IMR-90 (cell line): ENCODE measurements at places on chromosomes 16 and 17.

GRCh38 chr16:46801428-46802049 is 29.4 kb downstream of the C16orf87 start:
- peaks cover 12% of the 10 kb centered on the region for H3K36me3 ChIP-seq
- H3K27ac ChIP-seq = no peak overlapping the region; the same call in 1 of the 2 replicates
- H3K27me3 ChIP-seq = no peaks in the 10 kb centered on the region
- H3K4me3 ChIP-seq = no peak overlapping the region

DNA sequence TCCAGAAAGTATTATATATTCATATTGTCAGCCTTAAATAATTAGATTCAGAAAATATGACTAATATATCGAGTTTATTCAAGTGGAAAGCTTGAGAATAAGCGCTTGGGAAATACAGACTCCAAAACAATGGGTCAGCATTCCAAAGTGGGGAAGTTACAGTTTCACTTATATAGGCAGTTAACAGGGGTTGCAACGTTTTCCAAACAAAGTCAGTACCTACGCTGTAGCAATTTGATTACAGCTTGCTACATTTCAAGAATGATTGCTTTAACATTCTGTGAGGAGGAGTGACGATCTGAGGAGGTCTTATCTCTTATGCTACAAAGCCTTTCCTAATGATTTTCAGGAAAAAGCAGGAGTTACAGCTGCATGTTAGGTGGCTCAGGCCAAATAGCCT is 34.2 kb upstream of the HS3ST3A1 start:
- H3K36me3 ChIP-seq = no peaks in the 10 kb centered on the region
- no peak overlapping the region for H3K27ac ChIP-seq
- DNase-seq = no peak
- H3K27me3 ChIP-seq = no peaks in the 10 kb centered on the region
- no peak overlapping the region for H3K4me3 ChIP-seq

DNA sequence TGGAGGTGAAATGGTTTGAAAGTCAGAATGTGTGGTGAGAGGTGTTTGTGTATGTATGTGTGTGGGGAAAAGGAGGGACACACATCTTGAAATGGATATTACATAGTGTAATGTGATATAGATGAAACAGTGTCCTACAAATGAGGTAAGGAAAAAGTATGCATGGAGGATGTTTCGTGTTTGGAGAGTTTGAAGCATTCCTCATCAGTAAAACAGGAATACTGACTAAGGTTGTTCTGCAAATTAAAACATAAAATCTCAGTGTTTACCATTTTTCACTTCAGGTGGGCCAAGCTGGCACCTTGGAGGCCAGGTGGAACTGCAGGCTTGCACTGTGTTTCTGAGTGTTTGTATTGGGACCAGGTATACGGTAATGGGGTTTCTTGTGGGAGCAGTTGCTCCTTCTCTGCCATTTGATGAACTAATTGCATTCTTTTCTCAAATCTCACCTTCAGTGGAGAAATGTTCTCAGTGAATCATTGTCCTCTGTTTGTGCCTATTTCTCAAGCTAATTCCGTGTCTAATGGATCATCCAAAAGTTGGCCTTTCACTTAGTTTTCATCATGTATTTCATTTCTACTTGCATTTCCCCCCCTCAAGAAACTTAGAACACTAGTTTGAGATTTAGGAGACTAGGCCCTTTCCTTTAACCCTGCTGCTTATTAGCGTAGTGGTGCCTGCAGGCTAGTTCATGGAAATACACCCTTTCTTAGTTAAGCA is 8.2 kb upstream of the TBKBP1 start:
- no peaks in the 10 kb centered on the region for H3K27me3 ChIP-seq
- no peak overlapping the region for H3K27ac ChIP-seq
- H3K36me3 ChIP-seq = peaks cover 25% of the 10 kb centered on the region
- H3K4me1 ChIP-seq = peaks cover 20% of the 10 kb centered on the region
- H3K4me3 ChIP-seq = no peak overlapping the region

DNA sequence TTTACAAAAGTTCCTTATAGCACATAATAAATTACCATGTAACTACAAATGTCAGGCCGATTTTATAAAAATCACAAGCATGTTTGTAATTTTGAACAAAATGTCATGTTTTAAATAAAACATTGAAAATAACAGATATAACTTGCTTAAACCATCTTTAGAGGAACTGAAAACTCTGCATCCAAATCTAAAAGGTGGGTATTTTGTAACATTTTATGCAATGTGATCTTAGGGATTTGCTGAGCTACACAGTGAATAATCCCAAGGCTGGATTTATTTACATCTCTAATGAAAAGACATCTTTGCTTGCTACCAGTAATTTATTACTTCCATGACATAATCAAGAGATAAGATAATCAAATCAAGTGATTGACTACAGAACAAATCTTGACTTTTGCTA is 47.5 kb downstream of the N4BP1 start:
- H3K27ac ChIP-seq = no peak overlapping the region
- H3K27me3 ChIP-seq = no peaks in the 10 kb centered on the region
- peaks cover 2% of the 10 kb centered on the region; the same call in 1 of the 2 replicates for H3K36me3 ChIP-seq
- H3K4me3 ChIP-seq = no peak overlapping the region

GRCh38 chr17:29433541-29433940 is 43.4 kb downstream of the TAOK1 start:
- DNase-seq = no peak
- peaks cover 4% of the 10 kb centered on the region for H3K4me1 ChIP-seq
- no peaks in the 10 kb centered on the region for H3K27me3 ChIP-seq
- no peak overlapping the region for H3K4me3 ChIP-seq
- H3K27ac ChIP-seq = no peak overlapping the region

GRCh38 chr17:61487161-61487988 is 35.2 kb downstream of the TBX4 start:
- H3K4me1 ChIP-seq = peaks cover 9% of the 10 kb centered on the region
- no peak overlapping the region for H3K4me3 ChIP-seq
- H3K36me3 ChIP-seq = no peaks in the 10 kb centered on the region
- no peak for DNase-seq
- H3K27me3 ChIP-seq = 0 out of 2 replicates have a peak, but pooled peaks cover 4% of the 10 kb centered on the region

GRCh38 chr17:78381601-78382232 is 3.3 kb downstream of the PGS1 start:
- peak overlapping the region; percentile 13; the same call in 1 of the 2 replicates for H3K27ac ChIP-seq
- no peaks in the 10 kb centered on the region for H3K27me3 ChIP-seq
- DNase-seq = no peak
- H3K36me3 ChIP-seq = peaks cover 2% of the 10 kb centered on the region
- no peak overlapping the region for H3K4me3 ChIP-seq

DNA sequence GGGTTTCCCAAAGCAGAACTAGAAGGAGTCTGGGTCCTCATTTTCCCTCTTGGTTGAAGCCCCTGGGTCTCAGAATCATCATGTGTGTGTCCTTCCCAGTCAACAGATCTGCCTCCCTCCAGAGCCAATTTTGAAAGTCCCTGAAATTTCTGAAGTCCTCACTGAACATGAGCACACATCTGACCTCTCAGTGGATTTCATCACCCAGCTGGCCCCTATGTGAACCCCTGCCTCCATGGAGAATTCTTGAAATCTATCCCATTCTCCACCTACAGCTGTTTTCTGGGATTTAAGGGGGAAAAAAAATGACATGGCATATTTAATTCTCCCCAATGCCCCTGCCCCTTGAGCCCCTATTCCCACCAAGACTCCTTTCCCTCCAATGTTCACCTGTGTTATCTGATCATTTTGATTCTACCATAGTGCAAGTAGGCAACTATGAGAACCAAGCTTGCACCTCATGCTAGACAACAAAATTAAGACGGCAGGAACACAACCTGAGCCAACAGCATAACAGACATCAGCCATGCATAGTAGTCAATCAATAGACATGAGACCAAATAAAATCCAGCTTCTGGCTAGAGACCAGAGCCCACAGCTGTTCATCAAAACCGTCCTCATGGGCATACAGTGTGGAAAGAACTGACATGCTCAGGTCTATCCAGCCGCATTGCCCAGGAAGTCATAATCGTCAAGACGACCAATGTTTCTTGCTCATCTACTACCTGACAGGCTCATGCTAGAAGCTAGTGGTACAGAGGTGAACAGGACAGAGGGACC is 14.9 kb downstream of the SOX9 start:
- DNase-seq = no peak
- no peaks in the 10 kb centered on the region for H3K36me3 ChIP-seq
- peaks cover 20% of the 10 kb centered on the region for H3K4me1 ChIP-seq

DNA sequence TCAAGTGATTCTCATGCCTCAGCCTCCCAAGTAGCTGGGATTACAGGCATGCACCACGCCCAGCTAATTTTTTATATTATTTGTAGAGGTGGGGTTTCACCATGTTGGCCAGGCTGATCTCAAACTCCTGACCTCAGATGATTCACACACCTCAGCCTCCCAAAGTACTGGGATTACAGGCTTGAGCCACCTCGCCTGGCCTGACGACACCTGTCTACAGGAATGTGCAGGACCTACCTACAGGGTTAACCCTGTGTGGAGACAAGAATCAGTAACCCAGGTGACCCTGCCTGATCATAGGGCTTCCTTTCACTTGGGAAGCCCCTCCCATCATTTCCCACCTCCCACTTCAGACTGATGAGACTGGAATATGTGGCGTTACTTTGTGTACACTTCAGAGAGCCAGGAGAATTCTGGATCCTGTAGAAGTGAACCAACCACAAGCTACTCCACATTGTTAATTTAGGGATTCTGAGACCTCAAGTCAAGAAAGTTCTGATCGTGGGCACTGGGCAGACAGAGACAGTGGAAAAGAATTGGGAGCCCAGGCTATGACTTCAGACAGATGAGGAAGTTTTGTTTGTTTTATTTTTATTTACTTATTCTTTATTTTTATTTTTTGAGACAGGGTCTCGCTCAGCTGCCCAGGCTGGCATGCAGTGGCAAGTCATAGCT is 5.7 kb upstream of the MILR1 start:
- H3K4me3 ChIP-seq = no peak overlapping the region
- no peak overlapping the region for H3K27ac ChIP-seq
- H3K36me3 ChIP-seq = no peaks in the 10 kb centered on the region

GRCh38 chr16:54177052-54177861 is 109.3 kb downstream of the IRX3 start:
- peaks cover 46% of the 10 kb centered on the region for H3K27me3 ChIP-seq
- H3K36me3 ChIP-seq = no peaks in the 10 kb centered on the region
- H3K4me3 ChIP-seq = no peak overlapping the region
